GM13977 (cell line): ENCODE measurements at places on chromosomes 2 and 18.

GRCh38 chr2:201070948-201071478 lies 458 bp downstream of the HYCC2 start:
- peak; percentile 18 for DNase-seq

DNA sequence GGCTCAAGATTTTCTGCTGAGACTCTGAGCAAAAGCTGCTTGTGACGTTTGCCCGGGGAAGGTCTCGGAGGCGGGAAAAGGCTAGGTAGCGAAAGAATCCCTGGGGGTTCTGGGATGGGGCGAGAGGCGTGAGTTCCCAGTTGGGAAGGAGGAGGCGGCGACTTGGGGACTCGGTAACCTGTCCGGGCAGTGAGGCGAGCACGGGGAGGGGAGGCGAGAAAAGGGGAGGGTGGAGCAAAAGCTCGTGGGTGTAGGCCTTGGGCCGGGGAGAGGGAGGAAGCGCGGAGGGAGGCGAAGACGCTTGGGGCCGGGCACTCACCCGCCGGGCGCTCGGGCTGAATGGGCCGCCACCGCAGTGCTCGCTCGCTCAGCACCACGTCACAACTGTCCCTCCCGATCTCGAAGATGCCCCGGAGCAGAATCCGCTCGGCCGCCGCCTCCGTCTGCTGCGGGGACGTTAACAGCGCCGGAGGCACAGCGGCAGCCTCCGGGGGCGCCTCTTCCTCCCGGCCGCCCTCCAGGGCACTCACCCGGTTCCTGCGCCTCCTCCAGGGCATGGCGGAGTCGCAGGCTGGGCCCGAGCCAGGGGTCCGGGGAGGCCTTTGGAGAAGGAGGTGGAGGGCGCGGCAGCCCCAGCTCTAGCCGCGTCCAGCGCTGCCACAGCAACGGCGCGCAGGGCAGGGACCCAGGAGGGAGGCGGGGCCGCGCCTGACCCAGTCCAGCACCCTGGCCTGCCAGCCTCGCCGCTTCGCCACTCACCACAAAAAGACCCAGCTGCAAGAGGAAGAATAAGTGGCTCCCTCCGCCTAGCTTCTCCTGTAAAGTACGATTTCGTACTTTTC lies at the start of gene CERKL:
CERKL (minus strand) TSS at position 656 of the 842 bp plus-strand sequence; CDS start at position 557, 99 bp downstream.
- DNase-seq, result peak; percentile 57

DNA sequence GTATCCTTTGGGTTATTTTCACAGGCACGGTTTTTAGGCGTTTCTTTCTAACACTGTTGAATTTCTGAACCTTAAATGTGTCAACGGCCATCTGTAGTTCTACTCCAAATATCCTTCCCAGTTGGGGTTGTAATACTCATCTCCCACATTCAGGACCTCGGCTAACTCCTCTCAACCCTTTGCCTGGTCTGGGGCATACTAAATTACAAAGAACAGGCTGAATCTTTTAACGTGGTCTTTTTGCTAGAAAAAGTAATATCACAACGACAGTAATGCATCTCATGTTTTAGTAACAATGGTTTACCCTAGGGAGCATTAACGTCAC lies 2.1 kb downstream of the RPRM start:
- no peak for DNase-seq

DNA sequence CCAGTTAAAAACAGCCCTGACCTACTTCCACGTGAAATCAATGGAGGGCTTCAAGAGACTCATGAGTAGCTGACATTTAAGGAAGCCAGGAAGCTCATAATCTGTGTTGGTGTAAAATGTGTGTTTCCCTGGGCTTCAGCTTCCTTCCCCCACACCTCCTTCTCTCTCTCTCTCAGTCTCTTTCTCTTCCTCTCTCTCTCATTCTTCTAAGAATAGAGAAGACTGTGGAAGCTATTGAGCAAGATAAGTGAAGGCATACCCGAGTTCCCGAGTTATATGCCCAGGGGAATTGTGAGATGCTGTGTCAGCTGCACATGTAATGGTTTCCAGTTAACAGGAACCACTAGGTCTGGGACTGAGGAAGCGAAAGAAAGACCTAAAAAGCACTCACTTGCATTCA lies 199.4 kb downstream of the NYAP2 start:
- DNase-seq, result no peak

DNA sequence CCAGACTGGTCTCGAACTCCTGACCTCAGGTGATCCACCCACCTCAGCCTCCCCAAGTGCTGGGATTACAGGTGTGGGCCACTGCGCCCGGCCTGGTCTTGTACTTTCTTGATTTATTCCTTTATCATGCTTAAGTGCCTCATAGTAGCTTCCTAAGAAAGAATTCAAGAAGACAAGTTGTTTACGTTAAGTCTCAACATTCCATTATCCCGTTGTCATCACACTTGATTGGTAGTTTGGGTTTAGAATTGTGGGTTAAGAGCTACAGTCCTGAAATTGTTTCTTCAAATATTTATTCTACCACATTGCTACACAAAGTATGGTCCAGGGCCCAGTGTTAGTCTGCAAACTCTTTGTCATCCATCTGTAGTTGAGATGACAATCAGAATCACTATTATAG lies 194.0 kb downstream of the VWC2L start:
- no peak for DNase-seq

GRCh38 chr2:165897726-165898125 lies 55.9 kb downstream of the TTC21B start:
- no peak for DNase-seq

DNA sequence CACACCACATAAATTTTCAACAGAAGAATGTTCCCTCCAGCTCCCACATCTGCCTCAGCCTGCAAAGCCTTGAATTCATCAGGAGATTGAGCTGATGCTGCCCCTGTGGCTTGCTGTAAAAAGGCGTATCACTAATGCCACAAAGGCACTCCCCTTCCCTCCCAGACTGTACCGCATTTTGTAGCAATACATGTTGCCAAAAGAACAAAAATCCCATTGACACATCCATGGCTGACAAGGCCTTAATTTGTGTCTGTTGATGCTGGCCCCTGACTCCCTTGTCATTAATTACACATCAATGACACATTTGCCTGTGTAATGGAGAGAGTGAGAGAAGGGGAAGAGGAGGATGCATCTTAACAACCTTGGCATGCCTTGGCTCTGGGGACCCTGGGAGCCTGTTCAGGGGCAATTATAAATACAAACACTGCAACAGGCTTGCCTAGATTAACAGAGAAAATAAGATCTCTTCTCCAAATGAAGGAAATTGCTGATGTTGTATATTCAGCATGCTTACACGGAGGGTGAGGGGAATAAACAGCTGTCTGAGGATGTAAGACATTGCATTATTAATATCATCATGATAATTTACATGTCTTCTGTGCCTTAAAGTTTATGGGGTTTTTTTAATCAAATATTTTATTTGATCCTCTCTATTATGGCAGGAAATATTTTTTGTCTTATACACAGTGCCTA lies 264.0 kb downstream of the SUCLG1 start:
- no peak for DNase-seq

GRCh38 chr18:22040533-22040932 lies 128.9 kb upstream of the GATA6 start:
- DNase-seq, result no peak

DNA sequence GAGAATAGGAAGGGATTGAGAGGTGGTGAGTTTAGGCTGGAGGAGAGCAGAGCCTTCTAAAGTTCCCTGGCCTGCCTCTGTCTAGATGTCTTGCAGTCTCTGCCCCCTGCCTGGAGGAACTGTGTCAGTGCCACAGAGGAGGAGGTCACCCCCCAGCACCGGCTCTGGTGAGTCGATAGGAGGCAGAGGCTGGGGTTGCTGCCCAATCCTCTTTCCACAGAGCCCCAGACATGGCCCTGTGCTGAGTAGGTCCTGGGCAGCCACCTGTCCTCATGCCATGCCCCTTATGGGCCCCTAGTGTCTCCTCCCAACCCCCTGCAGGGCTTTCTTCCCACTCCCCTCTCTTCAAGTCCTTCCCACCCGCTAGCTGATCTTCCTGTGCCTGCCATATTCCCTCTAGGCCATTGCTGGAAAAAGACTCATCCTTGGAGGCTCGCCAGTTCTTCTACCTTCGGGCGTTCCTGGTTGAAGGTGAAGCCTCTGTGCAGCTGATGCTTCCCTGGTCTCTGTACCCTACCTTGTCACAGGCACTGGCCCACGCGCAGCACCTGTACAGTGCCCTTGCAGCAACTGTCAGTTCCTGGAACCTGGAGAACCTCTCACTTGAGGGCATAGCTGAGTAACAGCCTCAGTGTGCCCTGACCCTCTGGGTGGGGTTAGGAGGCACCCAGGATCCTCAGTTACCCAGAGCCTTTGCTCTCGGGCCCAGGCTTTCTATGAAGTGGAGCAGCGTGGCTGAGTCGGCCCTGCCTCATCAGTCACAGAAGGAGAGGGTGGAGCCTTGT lies 13.2 kb upstream of the SLC4A3 start:
- DNase-seq, result no peak

GRCh38 chr2:239531456-239532241 lies 130.8 kb upstream of the HDAC4 start:
- no peak for DNase-seq

GRCh38 chr2:144941743-144942488 lies 422.0 kb upstream of the ZEB2 start:
- DNase-seq, result no peak

GRCh38 chr18:36518839-36519238 lies 221.3 kb downstream of the FHOD3 start:
- no peak for DNase-seq

- DNase-seq, result no peak
Measured at GRCh38 chr2:30738141-30738911, 68.9 kb downstream of the CAPN13 start.
